ENCODE measurements at places on chromosomes 1 and 21. TPM values are rescaled to one million over a fixed set of nuclear protein-coding genes. Genes with fewer than 3 reads are reported as not detected.

Gene UBASH3A
- polyA plus RNA-seq, result 0.04 TPM

Gene CYP4A22
- polyA plus RNA-seq, result not detected

Gene SUSD4
- polyA plus RNA-seq, result 0.40 TPM

Gene ZNF683
- polyA plus RNA-seq, result 0.04 TPM

Gene SYCP1
- not detected for polyA plus RNA-seq

Gene FCGR1A
- 1.1 TPM for polyA plus RNA-seq

Gene HTR1D
- 0.04 TPM for polyA plus RNA-seq

Gene CLEC20A
- not detected for polyA plus RNA-seq

All from heart left ventricle (tissue), 16 donors.